Stimulated activated naive CD4-positive, alpha-beta T cell (primary cell): ENCODE measurements at places on chromosomes 7 and 10.

DNA sequence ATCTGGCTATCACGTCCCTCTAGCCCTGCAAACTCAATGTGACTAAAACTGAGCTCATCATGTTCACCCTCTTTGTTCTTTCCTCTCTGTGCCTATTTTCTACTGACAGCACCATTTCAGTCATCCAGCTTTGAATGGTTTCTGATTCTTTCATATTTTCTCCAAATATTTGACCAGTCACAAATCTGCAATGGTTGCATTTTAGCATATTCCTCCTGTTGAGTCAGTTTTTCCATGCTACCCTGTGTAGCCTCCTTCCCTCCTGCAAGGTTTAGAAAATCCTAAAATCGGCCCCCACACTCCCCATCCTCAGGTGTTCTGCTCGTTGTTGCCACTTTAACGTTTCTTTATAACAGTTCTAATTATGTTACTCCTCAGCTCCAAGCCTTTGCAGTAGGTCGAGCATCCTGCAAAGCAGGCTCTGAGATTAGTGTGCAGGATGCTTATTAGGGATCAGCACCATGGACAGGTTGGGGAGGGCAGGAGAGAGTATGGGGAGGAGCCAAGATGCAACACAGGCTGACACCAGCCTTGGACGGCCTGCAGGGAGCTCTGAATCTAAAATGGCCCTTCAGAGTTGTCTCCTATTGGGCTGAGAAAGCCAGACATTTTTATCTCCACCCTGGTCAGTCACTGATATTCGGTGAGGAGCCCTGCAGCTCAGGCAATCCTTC is 531.0 kb upstream of the COBL start:
- no peak for DNase-seq

GRCh38 chr10:103759100-103759781 is 96.1 kb downstream of the SH3PXD2A start:
- DNase-seq = peak; percentile 24

GRCh38 chr7:93374345-93374940 is 142.3 kb downstream of the VPS50 start:
- DNase-seq = no peak

DNA sequence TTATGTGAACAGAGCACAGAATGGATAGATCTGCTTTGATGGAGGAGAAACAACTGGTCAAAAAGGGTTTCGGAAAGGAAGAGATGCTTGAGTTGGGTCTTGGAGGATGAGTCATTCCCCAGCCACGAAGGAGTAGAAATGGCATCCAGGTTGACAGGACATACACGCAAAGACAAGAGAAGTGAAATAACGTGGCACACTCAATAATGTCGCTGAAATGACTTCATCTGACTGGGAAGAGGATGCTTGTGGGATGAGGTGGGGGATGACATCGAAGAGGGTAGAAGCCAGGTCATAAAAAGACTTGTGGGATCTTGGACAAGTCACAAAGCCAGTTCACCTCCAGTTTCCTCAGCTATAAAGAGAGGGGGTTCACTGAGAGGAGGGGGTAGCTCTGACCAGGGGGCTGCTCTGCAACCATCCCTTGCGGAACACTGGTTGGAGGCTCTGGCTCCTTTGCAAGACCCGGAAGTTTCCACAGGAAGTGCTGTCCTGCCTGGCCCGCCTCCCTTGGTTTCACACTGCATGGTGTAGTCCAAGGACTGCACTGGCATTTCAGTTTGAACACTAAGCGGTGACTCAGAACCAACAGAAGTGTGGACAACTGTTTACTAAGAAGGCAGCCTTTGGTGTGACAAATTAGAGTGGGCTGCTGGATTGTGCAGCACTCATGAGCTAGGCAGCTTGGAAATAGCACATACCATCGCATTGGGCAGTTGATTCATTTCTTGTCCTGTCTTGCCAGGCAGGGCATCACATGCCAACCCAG is 189.9 kb upstream of the ADO start:
- no peak for DNase-seq

- DNase-seq = no peak
These were observed 31.6 kb downstream of the HOXA1 start for GRCh38 chr7:27064159-27064558.

DNA sequence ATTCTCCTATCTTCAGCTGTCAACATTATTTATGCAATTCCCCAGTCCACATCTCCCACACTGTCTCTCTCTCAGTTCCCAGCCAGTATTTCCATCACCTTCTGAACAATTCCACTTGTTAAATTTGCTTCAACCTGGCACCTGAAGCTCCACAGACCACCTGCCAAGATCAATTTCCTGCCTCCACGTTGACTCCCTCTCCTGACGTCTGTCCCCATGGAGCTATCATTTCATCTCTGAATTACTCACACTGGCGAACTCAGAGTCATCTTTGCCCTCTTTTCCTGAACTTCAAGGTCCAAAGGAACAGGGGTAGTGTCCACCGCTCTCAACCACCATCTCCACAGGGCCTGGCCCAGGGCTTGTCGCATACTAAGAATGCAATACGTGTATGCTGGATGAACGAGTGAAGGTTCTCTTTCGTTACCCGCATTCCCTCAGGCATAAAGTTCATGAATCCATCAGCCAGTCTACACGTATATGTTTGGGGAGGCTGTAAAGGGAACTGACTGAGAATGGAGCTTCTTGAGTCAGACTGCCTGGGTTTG is 183.3 kb downstream of the JCAD start:
- DNase-seq = no peak

DNA sequence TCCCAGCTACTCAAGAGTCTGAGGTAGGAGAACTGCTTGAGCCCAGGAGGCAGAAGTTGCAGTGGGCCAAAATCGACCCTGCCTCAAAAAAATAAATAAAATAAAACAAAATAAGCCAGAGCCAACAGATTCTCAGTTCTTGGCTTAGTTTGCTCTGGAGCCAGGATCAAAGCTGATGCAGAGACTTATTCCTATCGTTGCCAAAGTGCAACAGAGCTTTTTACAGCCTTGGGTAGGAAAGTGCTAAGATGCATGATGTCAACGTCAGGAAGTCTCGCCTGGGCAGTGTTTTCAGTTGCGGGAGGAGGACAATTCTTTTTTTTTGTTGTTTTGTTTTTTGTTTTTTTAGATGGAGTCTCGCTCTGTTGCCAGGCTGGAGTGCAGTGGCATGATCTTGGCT is 43.8 kb upstream of the CYTH3 start:
- no peak for DNase-seq

DNA sequence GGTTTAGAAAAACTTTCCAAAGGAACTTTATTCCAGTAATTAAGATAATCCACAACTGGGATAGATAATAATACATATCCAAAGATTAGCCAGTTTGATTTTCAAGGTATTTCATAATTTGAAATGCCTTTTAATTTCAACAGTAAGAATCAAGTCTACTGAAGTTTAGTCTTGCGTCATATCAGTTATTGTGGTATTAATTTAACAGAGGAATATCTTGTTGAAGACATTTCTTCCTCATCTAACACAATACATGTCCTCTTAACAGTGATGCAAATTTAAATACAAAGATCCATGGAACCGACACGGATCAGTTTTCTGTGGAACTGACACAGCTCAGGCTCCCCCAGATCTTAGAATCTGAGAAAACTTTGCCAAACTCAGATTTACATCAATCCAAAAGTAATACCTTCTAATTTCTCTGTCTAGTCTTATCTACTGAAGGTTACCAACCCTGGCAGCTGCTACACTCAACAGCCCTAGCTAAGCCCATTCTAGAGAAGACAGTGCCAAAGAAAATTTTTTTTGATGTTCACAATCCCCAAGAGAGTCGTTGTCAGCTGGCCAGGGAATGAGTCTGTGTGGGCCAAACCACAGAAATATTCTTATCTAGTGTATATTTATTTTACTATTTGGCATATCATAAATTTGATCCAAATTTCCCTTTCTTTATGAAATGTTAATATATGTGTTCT is 365.2 kb upstream of the MEOX2 start:
- no peak for DNase-seq

- DNase-seq = no peak
These were observed 20.5 kb downstream of the ASNS start for GRCh38 chr7:97851683-97852082.

GRCh38 chr10:111335826-111336225 is 259.0 kb downstream of the ADRA2A start:
- DNase-seq = no peak

- DNase-seq = no peak
These were observed 24.3 kb upstream of the ITGB1 start for GRCh38 chr10:32982293-32982709.

GRCh38 chr7:43217055-43217454 is 104.6 kb downstream of the HECW1 start:
- no peak for DNase-seq

GRCh38 chr7:46168671-46169383 is 247.8 kb upstream of the IGFBP3 start:
- DNase-seq = no peak

DNA sequence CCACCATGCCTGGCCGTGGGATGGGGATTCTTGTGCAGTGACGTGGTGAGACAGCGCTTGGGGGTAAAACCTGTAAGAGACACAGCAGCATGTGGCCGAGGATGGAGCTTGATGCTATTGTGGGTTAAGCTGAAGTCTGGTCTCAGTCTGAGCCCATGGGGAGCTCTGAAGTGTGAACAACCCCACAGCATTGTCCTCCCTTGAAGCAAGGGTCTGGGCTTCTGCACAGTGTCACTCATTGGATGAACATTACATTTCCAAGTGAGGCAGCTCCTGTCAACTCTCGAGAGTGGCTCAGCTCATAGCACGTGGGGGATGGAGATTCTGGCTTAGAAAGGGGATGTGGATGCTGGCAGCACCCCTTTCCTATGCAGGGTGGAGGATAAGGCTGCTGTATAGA is 32.2 kb upstream of the ZNF438 start:
- DNase-seq = no peak

- no peak for DNase-seq
These were observed 54.0 kb downstream of the COL17A1 start for GRCh38 chr10:104031631-104032030.

DNA sequence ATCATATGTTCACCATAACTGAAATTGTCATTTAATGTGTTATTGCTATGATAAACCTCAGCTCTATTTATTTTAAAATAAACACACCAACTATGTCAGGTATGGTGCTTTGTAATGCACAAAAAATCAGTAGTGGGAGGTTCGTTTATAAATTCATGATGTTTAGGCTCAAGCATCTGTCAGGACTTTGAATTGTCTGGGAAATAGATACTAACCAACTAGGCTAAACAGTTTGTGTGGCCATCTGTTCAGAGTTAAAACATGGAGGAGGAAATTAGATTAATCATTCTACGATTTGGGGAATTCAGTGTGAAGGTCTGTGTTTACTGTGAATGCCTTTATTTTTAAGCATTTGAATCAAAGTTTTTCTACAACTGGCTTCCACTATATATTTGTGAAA is 212.6 kb upstream of the FZD8 start:
- DNase-seq = no peak

DNA sequence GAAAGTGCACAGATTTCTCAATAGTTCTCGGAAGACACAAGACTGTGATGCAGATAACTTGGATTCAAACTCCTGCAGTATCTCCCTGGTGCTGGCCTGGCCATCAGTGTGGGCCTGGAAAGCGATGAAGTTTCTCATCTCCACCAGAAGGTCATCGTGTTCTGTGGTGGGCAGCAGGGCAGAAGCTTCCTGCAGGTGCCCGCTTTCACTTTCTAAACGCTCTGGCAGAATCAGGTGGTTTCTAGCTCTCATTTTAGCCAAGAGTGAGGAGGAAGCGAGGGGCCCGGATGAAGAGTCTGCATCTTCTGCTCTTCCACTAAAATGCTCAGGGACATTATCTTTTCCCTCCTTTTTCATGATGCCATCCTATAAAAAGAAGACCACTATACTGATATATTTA is 63.0 kb upstream of the DRGX start:
- no peak for DNase-seq

- DNase-seq = no peak
These were observed 870.5 kb downstream of the LRMDA start for GRCh38 chr10:76301950-76302349.

DNA sequence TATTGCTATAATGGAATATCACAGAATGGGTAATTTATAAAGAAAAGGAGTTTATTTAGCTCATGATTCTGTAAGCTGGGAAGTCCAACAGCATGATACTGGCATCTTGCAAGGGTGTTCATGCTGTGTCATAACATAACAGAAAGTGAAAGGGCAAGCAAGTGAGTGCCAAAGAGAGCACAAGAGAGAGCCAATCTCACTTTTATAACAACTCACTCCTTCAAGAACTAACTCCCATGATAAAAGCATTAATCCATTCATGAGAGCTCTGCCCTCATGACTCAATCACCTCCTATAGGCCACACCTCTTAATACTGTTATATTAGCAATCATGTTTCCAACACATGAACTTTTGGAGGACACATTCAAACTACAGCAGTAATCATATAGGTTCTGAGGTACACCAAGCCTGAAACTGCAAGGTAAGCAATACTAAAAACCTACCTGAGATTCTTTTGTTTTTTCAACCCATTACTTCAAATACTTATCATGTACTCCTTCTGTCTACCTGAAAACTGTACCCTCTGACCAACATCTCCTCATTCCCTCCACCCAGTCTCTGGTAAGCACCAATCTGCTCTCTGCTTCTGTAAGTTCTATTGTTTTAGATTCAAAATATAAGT is 219.7 kb downstream of the MTERF1 start:
- DNase-seq = no peak

DNA sequence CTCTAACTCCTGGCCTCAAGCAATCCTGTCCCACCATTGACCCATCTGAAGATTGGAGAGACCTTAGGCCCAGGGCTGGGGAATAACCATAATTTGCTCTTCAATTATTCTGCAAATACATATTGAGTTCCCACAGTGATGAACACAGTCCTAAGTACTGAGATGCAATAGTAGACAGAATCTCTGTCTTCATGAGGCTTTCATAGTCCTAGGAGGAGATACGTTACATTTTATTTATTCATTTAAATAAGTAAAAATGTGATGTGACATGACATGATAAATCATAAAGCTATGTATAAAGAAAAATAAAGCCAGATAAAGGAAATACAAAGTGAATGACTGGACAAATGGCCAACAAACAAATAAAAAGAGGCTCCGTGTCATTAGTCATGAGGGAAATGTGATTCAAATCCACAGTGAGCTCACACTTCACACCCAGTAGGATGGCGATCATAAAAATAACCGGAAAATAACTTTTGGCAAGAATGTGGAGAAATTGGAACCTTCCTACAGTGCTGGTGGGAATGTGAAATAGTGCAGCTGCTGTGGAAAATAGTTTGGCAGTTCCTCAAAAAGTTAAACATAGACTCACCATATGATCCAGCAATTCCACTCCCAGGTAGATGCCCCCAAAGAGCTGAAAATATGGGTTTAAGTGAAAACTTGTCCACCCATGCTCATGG is 52.1 kb upstream of the JCAD start:
- no peak for DNase-seq

GRCh38 chr7:158348446-158348845 is 239.2 kb downstream of the PTPRN2 start:
- no peak for DNase-seq

- DNase-seq = no peak
These were observed 27.3 kb upstream of the SAMD8 start for GRCh38 chr10:75083972-75084833.
